GM10248 (cell line): ENCODE measurements at places on chromosomes 6 and 20.

DNA sequence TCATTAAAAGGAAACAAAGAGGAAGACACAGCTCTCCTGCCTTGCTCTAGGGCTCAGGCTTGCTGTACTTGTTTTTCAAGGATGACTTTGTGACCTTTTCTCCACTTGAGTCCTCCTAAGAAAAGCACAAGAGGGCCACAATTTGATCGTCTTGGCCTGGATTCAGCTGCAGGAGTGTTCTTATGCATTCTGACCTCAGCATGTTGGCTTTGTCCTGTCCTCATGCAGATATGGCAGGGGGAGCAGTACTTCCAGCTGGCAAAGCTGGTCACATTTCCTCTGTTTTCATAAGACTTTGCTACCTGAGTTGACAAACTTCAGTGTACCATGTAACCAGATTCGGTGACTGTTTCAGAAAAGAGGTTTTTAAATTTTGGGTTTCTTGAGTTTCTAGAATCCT is 30.8 kb downstream of the KDM1B start:
- DNase-seq = no peak

DNA sequence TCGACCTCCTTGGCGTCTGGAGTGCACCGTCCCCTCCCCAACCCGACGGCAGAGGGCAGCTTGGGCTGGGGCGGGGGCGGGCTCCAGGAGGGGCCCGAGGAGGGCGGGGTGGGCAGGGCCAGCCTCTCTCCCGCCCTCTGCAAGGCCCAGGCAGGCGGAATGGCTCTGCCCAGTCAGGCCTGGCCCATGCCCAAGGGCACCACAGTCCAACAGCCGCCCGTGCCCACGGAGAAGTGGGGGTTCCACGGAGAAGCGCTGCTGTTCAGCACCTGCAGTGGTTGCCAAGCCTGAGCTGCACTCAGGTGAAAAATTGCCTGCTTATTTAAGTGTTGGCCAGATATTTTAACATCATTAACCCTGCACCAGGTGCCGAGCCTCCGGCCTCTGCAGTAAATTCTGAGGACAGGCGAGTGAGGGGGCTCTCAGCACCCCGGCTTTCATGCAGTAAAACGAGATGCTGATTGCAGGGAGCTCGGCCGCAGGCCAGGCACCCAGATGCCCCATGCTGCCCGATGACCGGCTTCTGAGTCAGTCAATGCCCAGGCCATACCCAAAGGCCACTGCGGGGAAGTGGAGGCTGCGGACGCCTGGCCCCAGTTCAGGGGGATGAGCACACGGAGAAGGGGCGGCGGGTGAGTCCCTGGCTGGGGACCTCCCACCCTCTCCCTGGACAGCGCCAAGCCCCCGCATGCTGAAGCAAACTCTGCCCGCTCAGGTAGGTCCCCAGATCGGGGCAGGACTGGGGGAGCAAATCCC is at the start of gene SRMS:
Gene SRMS, minus strand, starts transcription at position 25 of the 756 bp plus-strand sequence. CDS start 286 bp downstream, outside the sequence.
- no peak for DNase-seq

DNA sequence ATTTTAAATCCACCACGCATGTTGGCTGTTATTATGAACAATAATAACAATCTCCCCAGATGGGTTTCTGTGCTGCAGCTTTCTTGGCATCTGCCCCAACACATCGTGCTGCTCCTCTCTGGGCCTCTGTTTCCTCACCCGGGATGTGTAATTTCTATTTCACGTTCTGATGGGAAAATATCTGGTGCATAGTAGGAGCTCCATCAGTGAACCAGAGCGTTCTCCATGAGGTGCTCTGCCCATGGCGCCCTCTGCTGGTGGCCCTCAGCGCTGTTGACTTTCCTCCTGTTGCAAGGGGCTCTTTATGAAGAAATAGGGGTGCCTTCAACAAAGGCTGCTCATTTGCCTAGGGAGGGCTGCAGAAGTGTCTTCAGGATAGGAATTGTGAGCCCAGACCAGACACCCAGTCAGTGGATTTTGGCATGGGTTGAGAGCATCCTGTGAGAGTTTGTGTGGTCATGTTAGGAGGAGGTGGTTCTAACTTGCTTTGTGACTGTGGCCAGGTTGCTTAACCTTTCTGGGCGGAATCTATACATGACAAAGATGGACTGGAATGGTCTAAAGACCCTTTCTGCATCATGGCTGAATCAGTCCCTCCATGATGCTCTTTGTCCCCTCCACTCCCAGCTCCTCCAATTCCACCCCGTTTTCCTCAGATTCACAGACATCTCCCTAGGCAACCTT is 8.1 kb downstream of the SCRT2 start:
- DNase-seq = peak; percentile 70

DNA sequence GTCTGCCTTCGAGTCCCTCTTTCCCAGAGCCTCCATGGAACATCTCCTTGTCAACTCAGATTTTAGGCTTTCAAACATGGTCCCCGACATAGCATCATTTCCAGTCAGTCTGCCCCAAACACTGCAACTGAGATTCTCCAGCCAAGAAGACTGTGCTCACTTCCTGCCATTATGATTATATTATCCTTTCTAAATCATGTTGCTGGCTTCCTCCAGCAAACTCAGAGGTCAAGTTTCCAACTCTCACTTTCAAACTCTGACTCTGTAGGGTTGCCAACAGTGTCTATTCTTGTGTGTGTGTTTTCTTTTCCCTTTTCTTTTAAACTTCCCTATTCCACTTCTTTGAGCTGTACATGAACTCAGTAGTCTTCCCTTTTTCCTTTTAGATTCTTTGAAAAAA is 61.2 kb upstream of the TRAF3IP2 start:
- DNase-seq = no peak

DNA sequence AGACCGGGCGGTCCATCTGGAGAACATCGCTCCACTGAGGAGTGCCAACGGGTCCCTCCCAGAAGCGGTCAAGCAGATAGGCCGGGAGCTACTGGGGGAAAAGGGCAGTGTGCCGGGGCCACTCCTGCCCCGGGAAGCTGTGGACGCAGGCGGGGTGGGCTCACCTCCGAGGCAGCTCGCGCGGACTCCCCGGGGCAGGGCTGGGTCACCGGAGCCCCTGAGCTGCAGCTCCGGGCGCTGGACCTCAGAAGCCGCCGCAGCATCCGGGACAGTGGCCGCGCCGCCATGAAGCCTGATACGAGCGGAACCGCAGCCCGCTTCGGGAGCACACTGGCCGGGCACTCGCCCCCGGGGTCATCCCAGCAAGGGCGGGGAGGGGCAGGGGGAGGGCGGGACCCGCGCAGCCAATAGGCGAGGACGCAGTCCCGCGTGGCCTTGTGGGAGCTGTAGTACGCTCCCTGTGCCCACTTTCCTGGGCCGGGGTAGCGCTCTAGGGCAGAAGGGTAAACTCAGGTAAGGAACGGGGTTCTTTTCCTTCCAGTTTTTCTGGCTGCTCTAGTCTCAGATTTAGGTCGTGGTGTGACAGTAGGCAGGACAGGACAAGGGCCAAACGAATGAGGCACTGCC is at the start of gene MOCS1:
Gene MOCS1, minus strand, starts transcription at position 332 of the 627 bp plus-strand sequence. Its CDS starts 45 bp downstream, at position 287.
- DNase-seq = peak; percentile 39

GRCh38 chr20:1979106-1979778 is 14.6 kb downstream of the PDYN start:
- no peak for DNase-seq
